ENCODE measurements at places on chromosomes 2 and 18. TPM values are rescaled to one million over a fixed set of nuclear protein-coding genes. Genes with fewer than 3 reads are reported as not detected.

The ALK gene
- total RNA-seq, result not detected

GRCh38 chr2:148526509-148527346 lies 117.8 kb upstream of the EPC2 start:
- DNase-seq, result no peak

GRCh38 chr2:181374781-181375675 lies 82.2 kb upstream of the ITGA4 start:
- DNase-seq, result no peak

GRCh38 chr18:61898640-61899101 lies 5.9 kb upstream of the RNF152 start:
- peak; percentile 46 for DNase-seq

DNA sequence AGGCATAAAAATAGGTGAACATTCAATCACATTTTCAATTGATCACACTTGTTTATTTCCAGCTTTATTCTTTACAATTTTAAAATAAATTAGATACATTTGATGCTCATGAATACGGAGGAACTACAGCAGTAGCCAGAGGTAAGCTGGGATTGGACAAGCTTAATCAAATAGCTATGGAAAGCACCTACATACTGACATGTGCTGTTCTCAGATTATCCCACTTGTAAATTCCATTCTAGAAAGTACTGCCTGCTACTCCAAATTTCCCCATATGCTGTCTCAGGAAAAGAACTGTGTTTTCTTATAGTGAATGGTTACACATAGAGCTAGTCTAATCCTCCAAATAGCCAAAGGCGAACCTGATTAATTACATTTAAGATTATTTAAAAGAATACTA lies 24.2 kb downstream of the PELI1 start:
- DNase-seq, result no peak

The SERPINB5 gene
- 314 TPM for total RNA-seq

The TCF7L1 gene
- 7.1 TPM for total RNA-seq

The NR4A2 gene
- 0.32 TPM for total RNA-seq

- peak; percentile 75 for DNase-seq
Measured at GRCh38 chr18:11909591-11910026, 1.5 kb upstream of the MPPE1 start.

DNA sequence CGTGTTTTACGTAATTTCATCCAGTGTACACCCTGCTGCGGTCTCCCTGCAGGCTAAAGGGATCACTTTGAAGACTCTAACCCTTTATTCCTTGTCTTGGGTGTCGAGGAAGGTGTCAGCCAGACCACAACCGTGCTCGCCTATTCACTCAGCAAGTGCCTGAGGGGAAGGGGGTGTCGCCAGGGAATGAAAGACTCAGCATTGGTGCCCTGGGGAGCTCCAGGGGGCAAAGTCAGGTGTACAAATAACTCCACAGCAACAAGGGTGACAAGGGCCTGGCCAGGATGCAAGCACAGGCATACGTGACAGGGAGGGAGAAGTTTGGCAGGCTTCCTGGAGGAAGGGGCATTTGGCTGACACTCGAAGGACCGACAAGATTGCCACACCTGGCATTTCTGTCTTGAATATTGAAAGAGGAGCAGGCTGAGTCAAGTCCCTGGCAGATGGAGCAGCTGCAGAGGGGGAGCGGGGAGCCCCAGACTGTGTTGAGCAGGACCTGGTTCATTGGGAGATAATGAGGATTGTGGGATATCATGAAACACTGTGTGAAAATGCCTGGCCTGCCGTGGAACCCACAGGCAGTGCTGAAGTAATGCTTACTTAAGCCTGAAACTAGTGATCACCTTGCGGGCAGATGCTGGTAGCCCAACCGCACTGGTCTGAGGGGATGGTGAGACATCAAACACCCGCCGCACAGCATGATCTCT lies 93.9 kb downstream of the RHOB start:
- DNase-seq, result no peak

The RAX gene
- total RNA-seq, result not detected

The GLB1L gene
- 5.0 TPM for total RNA-seq

DNA sequence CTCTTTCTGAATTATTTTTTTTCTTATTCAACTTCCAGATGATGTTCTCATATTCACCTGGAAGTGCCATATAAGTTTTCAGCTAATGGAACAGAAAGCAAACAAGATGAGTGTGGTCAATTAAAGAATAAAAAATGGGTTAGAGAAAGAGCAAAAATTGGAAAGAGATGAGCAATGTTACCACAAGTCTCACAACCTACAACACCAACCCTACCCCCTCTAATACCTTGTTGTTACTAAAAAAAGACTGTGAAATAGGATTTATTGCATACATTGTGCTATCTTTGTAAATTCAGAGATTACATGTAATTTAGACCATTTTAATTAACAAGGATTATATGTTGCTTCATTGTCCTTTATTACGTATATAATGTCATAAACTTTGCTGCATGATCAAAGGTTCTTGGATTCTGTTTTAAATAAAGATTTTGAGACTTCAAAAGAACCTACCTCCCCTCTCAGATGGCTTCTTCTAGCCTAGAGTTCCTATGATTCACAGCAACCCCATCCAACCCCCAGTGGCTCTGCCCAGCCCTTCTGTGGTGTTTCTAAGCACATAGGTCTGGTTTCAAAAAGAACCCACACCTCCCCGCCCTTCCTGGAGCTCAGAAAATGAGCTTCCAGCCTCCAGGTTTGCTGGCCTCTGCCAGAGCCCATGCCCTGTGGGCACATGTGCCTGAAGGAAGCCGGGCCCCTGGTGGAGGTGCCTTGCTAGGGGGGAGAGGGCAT lies 24.7 kb downstream of the LGALSL start:
- no peak for DNase-seq

The SERPINB13 gene
- total RNA-seq, result 5.9 TPM

- no peak for DNase-seq
Measured at GRCh38 chr2:105675841-105676240, 68.9 kb upstream of the NCK2 start.

- no peak for DNase-seq
Measured at GRCh38 chr2:173370198-173370597, 15.5 kb downstream of the CDCA7 start.

- DNase-seq, result no peak
Measured at GRCh38 chr2:235543128-235543750, 49.4 kb downstream of the AGAP1 start.

DNA sequence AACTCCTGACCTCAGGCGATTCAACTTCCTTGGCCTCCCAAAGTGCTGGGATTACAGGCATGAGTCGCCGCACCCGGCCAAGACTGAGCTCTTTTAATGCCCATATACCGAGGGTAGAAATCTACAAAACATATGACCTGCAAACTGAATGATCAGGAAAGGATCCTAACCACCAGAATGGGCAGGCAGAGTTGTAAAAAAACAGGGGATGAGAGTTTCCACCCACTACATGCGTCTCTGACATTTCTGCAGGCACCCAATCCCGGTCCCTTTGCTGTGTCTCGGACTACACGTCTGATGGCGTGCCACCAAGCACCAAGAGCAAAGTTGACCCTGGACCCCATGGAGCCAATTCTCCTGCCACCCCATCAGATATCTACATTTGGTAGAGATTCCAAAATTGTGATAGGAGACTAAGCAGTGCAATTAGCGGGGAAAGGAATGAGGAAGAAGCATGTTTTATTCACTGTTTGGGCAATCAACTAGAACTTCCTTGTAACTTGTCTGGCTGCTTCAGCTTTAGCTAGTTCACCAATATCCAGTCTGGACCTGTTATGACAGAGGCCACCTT lies 74.1 kb downstream of the ATP8B1 start:
- DNase-seq, result peak; percentile 82

DNA sequence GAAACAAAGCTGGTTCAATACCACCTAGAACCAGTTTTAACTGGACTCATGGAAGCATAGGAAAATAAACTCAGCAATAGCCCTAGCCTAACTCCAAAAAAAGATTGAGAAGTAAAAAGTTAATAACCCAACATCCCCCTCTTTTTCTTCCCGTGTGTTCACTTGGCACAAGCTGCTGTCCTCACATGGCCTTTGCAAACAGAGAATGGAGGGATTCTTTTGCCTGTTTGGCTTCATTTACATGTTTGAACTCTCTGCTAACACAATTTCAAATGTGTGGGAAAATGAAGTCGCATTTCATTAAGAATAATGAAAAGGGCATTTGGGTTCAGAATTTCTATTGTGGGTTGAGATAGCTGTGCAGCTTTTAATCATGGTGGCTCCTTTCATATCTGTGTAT lies 589.2 kb upstream of the LRRTM1 start:
- no peak for DNase-seq

DNA sequence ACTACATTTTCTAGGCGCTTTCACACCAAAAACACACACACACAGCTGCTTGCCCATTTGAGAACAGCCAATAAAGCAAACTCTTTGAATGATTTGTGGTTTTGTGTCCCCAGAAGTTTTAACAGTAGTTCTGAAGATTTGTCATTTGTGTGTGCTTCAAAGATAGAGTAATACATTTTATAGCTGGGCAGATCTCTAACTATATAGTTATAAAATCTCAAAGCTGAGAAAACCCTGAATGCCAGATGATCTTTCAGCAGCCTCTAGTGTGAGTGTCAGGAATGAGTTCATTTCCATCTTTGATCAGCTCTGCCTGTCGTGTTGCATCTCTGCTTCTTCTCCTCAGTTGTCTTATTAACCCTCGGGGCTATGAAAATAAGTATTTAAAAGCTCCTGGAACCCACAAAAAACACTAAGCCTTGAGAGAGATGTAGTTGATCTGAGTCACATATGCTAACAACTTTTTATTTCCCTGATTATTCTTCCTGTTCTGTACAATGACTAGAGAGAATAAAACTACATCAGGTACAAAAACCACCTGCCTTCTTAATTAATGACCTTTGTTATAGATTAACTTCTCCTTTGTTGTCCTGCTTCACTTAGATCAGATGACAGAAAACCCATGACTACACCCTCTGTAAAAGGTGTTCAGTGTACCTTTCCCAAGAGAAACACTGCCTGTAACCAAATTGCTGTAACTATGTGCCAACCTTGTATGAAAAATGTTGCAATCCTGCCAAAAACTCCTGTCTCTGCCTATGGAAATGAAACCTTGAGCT lies 30.0 kb upstream of the SLC3A1 start:
- peak; percentile 46 for DNase-seq

GRCh38 chr2:36177282-36177681 lies 178.3 kb upstream of the CRIM1 start:
- DNase-seq, result peak; percentile 12

The CHRND gene
- not detected for total RNA-seq

- no peak for DNase-seq
Measured at GRCh38 chr2:45885171-45885621, 233.7 kb downstream of the PRKCE start.

DNA sequence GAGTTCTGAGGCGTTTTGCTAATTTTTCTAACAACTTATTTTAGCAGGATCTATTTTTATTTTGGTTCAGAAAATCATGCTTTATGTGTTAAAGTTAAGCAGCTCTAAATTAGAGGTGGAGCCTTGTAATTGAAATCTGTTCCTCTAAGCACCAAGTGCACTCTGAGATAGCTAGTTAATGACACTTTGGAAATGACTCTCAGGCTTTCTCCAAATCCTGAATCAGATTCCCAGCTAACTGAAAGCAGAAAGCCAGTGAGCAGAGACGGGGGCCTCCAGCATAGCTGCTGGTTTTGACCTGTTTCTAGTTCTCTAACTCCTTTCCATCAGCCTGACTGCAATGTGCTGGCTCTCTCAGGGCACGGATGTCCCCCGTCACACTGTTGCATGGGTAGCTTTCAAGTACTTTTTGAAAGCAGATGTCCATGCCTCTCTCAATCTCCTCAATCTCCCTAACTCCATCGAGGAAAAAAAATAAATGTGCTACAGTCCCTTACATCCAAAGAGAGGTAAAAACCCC lies 326.5 kb downstream of the SATB2 start:
- no peak for DNase-seq

GRCh38 chr2:105999211-105999989 lies 194.7 kb downstream of the UXS1 start:
- no peak for DNase-seq

- DNase-seq, result no peak
Measured at GRCh38 chr2:194494401-194494800, 1162.6 kb upstream of the SLC39A10 start.

All from foreskin keratinocyte (primary cell).